Cerebellar nuclear complex (tissue), 1 donor: ENCODE measurements at places on chromosomes 1 and 21.

GRCh38 chr21:45998871-45999580 lies 17.5 kb downstream of the COL6A1 start:
- DNase-seq: no peak

- DNase-seq: no peak
Measured at GRCh38 chr1:169070958-169071357, 35.5 kb upstream of the ATP1B1 start.

DNA sequence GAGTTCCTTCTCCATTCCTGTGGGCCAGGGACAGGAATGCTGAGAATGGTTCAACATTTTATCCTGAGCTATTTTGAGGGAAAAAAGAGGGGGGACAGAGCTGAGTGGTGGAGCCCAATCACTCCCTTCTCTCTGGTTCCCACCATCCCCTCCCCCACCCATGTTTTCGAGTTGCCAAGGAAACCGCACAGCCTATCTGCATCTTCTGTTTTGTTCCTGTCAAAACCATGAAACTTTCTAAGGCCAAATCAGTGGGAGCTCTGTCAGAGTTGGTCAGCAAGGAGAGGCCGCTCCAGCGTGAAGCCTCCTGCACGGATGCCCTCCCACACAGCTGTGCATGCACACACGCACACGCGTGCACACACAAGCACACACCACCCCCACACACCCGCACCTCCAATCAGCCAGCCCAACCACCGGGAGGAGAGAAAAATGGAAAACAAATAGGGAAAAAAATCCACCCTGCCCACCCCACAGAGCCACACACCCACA lies 54.5 kb upstream of the ATP2B4 start:
- no peak for DNase-seq

DNA sequence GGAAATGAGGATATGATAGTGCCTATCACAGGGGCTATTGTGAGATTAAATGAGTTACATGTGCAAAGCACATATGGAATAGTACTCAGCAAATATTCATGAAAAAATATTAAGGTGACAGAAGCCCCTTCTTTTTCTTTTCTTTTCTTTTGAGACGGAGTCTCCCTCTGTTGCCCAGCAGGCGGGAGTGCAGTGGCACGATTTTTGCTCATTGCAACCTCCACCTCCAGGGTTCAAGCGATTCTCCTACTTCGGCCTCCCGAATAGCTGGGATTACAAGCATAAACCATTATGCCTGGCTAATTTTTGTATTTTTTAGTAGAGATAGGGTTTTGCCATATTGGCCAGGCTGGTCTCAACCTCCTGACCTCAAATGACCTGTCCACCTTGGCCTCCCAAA lies 139.4 kb downstream of the HIVEP3 start:
- no peak for DNase-seq

- no peak for DNase-seq
Measured at GRCh38 chr1:178489399-178489798, 7.4 kb downstream of the CLEC20A start.

GRCh38 chr1:10407201-10407600 lies 8.3 kb downstream of the PGD start:
- no peak for DNase-seq

DNA sequence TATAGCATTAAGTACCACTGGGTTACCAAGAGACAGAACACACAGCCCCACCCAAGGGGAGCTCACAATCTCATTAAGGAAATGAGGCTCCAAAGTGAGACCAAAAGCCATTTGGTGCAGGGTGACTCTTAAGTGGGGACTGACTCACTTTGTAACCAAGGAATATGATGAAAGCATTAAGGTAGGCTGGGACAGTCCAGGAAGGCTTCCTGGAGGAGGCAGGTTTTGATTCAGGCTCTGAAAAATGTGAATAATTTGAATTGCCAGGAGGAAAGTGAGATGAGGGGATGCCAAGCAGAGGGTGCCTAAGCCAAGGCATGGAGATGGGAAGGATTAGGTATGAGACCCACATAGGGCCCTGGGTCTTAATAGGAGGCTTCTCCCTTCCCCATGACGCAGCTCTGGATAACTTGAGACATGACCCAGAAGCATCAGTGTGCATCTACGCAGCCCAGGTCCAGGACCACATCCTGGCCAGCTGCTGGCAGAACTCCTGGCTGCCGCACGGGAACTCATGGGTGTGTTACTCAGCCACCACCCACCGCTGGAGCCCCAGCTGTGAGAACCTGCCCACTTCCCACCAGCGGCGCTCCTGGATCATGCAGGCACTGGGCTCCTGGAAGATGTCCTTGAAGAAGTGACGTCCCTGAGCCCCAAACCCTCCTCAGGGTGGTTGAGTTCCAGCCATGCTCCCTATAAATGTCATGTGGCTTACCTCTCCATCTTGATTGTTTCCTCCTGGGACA lies 5.9 kb upstream of the TTC4 start:
- DNase-seq: no peak

- DNase-seq: peak; percentile 17
Measured at GRCh38 chr1:6350416-6351088, 43.0 kb downstream of the ACOT7 start.

DNA sequence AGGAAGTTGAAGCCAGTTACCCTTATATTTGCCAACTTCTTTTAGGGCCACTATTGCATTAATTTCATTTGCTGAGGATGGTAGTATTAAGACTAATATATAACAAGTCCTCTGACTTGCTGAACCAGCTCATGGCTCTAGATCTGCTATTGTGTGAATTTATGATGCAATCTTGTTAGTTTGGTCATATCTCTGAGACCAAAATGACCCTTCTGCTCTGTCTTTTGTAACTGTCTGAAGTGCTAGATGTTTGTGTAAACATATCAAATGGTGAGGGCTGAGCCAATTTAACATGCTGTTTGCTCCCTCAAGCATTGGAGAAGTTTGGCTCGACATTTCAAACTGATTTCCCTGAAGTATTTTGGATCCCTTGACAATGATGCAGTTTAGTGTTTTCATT lies 106.9 kb upstream of the PTGFR start:
- DNase-seq: no peak

DNA sequence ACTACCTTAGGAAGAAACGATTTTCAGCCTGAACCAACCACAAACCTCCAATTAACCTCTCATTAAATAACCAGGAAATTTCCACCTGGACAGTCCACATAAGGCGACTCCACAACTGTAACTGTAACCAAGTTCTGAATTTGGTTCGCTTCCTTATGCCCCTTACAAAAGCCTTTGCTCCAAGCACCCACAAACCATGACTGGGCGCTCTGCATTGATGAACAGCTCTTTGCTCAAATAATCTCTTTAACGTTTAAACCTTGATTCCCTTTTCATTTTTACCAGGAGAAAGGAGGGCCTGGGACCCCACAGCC lies 38.2 kb upstream of the ZNF124 start:
- DNase-seq: no peak

- no peak for DNase-seq
Measured at GRCh38 chr1:1069056-1069710, 4.9 kb downstream of the RNF223 start.

GRCh38 chr1:3277011-3277471 lies 177.4 kb upstream of the ARHGEF16 start:
- no peak for DNase-seq

DNA sequence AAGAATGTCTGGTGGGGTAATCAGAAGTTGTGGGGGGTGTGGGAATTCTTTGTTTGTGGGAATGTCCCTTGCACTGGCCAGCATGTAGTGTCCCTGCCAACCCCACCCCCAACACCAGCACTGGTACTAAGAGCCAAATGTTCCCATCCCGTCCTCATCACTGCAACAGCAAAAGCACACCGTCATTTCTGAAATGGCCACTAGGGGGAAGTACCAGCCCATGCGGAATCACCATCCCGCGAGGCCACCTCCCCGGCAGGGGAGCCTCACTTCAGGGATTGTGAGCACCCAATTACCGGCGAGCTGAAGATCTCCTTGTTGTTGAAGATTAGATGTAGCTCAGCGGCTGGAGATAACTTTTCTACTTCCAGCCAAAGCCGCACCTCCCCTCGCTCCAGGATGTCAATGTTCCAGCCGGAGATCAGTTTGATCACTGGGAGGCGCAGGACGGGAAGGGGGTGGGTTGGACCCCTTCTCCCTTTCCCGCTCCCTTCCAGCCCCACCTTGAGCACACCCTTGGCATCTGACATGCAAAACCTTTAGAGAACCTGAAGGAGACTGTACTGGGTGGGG lies 41.0 kb downstream of the MYOM3 start:
- DNase-seq: peak; percentile 1

DNA sequence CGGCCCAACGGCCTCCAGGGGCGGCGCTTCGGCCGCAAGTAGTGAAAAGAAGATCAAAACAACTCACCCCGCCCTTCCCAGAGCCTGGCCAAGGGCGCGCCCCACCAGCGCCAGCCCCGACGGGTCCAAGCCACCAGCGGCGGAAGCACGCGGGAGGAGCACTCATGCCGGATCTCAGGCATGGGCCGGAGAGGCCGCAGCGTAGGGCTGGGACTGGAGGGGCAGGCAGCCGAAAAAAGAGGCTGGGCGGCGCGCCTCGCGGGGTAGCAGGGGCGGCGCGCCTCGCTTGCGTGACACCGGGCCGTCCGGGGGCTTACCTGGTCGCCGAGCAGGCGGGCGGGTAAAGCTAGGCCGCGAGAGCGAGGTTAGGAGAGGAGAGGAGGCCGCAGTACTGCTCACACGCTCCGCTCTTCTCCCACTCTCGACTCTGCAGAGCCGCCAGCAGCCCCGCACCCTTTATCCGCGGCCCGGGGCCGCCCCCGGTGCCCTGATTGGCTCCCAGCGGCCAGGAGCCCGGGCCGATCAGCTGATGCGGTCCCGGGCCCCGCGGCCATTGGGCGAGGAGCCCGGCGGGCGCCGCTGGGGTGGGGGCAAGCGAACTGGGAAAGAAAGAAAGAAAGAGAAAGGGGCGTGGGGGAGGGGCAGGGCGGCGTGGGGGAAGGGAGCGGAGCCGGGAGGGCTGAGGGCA lies at the start of gene GLUL:
Gene GLUL, minus strand, starts transcription at position 429 of the 688 bp plus-strand sequence. CDS start 3,053 bp downstream, outside the sequence.
- DNase-seq: peak; percentile 15

DNA sequence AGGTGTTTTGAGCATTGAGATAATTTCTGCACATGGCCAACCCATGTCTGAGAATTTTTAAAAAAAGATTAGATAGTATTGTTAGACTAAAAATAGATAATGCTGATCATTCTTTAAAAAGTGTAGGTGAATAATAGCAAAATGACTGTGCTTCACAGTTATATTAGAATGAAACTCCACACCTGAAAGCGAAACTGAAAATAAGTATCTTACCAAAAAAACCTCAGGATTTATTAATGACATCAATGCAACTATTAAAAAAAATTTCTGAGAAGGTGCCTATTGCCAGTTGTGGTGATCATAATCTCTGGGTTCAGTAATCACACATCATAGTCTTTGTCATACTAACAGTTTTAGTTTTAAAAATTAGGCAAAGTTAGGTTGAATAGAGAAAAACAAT lies 36.5 kb downstream of the PLA2G4A start:
- no peak for DNase-seq

GRCh38 chr1:155761736-155762405 lies 73.0 kb downstream of the DAP3 start:
- DNase-seq: no peak

GRCh38 chr1:212594640-212595039 lies 13.9 kb upstream of the ATF3 start:
- no peak for DNase-seq

GRCh38 chr1:61481315-61481715 lies 243.6 kb downstream of the TM2D1 start:
- no peak for DNase-seq

DNA sequence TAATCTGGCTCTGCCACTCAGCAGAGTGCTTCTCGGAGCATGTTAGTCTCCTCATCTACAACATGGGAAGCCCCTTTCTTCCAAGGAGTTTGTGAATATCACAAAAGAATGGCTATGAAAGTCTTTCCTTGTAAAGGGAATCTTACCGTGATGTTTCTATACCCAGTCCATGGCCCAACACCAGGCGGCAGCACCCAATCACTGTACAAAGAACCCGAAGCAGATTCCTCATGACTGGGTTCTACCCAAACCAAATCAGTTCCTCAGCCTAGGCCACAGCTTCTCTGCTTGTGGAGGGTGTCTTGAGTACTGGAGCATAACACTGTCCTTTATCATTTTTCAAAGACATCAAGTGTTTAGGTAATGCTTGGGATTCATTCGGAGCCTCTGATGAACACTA lies 16.6 kb upstream of the SLFNL1 start:
- no peak for DNase-seq

DNA sequence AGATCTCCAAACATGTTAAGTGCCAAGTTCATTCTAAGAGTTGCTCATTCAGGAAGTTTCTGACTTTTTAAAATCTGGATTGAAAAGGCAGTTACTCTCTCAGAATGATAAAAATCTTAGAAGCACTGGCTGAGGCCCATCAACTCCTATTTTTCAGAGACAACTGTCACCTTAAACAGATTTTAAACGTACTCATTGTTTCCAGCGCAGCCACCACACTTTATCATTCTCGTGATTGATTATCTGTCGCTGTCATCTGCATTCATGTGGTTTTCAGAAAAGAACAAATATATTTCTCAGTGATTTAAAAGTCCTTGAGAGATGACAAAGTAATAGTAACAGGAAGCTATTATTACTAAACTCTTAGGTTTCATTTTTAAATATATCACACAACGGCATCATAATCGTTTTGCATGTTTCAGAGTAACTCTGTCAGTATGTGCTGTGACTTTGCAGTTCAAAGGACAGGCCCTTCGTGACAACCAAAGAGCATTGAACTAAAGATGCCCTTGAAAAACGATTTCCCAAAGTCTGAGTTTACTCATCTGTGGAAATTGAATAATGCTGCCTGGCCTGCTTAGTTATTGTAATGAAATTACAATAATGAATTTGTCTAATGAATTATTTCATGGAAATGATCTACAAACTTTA lies 14.9 kb upstream of the KCNK1 start:
- DNase-seq: no peak

DNA sequence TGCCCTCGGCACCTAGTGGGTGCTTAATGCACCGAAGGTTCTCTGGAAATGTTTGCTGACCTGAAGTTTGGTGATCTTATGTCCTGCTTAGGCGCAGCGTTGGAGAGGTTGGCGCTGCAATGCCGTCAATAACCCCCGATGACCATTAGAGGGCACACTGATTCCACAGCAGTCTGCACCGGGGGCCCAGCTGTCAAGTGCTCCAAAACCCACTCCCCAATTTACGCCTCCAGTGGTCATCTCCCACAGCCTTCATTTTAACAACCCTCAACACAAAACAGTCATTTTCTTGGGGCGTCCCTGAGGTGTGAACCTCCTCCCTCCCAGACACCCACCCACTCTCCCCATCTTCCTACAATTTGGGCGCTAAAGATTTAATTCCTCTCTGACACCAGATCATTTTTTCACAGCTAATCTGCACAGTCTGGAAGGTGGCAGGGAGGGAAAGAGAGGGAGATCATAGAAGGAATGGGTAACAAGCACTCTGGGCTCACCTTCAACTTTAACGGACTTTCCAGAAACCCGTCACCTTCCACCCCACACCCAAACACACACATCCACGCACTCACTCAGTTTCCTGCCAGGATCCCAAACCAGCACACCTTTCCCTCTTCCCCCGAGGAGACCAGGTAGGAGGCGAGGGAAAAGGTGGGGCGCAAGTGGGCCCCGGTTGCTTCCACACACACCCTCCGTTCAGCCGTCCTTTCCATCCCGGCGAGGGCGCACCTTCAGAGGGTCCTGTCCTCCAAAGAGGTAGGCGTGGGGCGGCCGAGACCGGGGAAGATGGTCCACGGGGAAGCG lies 570 bp upstream of the NPR1 start:
- no peak for DNase-seq

- no peak for DNase-seq
Measured at GRCh38 chr1:162365284-162366020, 11.2 kb downstream of the SPATA46 start.

GRCh38 chr1:185257950-185258208 lies 59.2 kb downstream of the IVNS1ABP start:
- DNase-seq: no peak
